ENCODE measurements at places on chromosomes 12 and 14.

GRCh38 chr12:16112612-16113560 is 164.6 kb downstream of the SLC15A5 start:
- DNase-seq = no peak

- no peak for DNase-seq
Measured at GRCh38 chr12:39393890-39394289, 49.0 kb downstream of the KIF21A start.

GRCh38 chr12:105324704-105325103 is 5.8 kb upstream of the C12orf75 start:
- no peak for DNase-seq

GRCh38 chr14:72771561-72771960 is 122.3 kb downstream of the DPF3 start:
- no peak for DNase-seq

- no peak for DNase-seq
Measured at GRCh38 chr12:69545081-69545480, 40.2 kb upstream of the CCT2 start.

Measured in glomerular endothelial cell (primary cell).